Stimulated activated CD4-positive, alpha-beta T cell treated with anti-CD3 and anti-CD28 coated beads, Interleukin-2, amount 100 ng/mL, for 24 hours (primary cell): ENCODE measurements at places on chromosomes 7 and 10.
A peak's percentile ranks its signal among the peaks of the same experiment; 100 is the strongest.

DNA sequence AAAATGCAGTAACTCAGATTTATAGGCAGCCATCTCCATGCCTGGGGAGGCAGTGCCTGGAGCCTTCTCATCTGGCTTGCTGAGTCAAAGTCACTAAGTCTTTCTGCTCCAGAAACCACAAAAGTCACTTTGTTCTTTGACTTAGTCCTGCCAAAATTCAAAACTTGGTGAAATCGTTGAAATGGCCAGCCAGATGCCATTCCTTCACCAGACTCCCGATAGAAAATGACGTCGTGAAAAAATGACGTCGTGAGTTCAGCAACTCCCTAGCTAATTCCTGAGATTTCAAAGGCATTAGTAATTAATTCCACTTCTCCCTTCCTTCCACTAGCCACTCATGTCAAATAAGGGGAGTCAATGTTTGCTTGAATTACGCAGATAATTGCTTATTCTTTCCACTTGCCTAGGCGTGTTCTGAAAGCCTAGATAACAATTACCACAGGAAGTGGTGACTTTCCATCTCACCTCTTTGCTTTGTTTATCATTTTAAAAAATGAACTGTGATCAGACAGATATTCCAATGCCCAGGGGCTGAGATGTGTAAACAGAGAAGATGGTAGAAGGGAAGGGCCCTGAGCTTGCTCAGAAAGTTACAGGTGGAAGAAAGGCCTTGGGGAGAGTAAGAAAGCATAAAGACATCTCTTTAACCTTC lies 48.5 kb upstream of the OSBPL3 start:
- DNase-seq, result peak; percentile 25

- DNase-seq, result no peak
These were observed 33.5 kb downstream of the FIGNL1 start for GRCh38 chr7:50416527-50417182.

- no peak for DNase-seq
These were observed 3.5 kb downstream of the PTPRE start for GRCh38 chr10:127910464-127910770.

GRCh38 chr7:27110186-27111031 lies 7.9 kb upstream of the HOXA2 start:
- DNase-seq, result no peak

GRCh38 chr7:50560865-50561351 lies 4.3 kb downstream of the DDC start:
- no peak for DNase-seq

- DNase-seq, result no peak
These were observed 233.8 kb downstream of the C7orf25 start for GRCh38 chr7:42677751-42678699.

DNA sequence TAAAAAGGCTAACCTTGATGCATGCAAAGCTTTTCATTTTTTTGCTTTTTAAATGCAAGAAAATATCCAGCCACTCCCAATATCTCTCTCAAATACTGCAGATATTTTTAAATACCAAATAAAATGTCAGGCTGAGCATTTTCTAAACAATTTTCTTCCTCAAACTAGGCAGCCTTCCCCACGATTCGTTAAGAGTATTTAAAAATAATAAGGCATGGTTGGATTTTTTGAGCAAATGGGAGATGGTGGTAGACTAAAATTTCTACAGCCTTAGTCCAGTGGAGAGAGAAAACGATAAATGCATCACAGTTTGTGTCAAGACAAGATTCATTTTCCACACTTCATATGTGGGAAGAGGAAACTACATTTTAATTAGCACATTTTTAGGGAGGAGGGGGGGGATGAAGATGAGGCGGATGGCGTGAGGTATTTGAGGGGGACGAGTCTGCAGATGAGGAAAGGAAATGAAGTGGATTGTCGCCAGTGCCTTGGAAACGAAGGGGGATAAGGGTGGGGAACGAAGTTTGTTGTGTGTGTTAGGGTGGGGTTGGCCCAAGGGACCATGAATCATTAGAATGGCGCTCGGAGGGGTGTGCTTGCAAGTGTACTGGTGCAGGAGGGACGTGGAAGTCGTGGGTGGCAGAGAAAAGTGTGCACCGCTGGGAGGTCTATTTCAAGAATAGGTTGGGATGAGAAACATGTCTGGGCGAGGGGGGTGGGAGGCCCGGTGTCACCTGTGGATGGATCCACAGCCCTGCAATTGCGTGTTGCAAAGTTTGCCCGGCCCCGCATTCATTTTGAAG lies 1.2 kb upstream of the ADD3 start:
- no peak for DNase-seq

GRCh38 chr7:45216181-45216580 lies 58.6 kb downstream of the RAMP3 start:
- DNase-seq, result no peak

- DNase-seq, result no peak
These were observed 50.2 kb upstream of the PODXL start for GRCh38 chr7:131606346-131607290.

- no peak for DNase-seq
These were observed 351.7 kb upstream of the C7orf33 start for GRCh38 chr7:148238761-148239325.

- DNase-seq, result no peak
These were observed 340.9 kb upstream of the MEOX2 start for GRCh38 chr7:16027396-16027795.

DNA sequence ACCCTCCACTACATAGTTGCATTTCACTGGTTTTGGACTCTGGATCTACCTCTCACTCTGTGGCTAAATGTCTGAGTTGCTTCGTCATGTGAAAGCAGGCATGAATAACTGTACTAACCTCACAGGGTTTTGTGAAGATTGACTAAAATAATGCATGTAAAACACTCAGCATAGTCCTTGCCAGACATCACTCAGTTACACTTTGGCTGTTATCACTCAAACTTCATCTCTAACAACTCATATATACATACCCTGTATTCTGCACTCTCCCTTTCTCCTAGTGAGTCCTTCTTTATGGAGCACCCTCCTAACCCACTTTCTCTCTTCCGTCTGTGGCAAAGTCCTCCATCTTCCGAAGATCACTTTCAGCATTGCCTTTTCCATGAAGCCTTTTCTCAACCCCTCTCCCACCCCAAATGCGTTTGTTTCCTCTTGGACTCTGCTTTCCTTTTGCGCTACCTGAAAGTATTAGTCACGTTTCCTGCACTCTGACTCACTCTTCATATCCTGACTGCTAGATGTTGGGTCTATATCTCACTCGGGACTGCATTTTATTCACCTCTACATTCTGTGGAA lies 72.6 kb downstream of the OSBPL3 start:
- DNase-seq, result no peak

- DNase-seq, result no peak
These were observed 43.8 kb upstream of the SEC61G start for GRCh38 chr7:54802841-54803240.

GRCh38 chr7:106862317-106863089 lies 2.6 kb upstream of the PIK3CG start:
- DNase-seq, result no peak

- DNase-seq, result peak; percentile 19
These were observed 14.3 kb downstream of the IL2RA start for GRCh38 chr10:6047847-6048246.

GRCh38 chr10:3568983-3569382 lies 216.0 kb downstream of the KLF6 start:
- no peak for DNase-seq

- DNase-seq, result no peak
These were observed 41.5 kb upstream of the EBLN1 start for GRCh38 chr10:22259280-22259679.

DNA sequence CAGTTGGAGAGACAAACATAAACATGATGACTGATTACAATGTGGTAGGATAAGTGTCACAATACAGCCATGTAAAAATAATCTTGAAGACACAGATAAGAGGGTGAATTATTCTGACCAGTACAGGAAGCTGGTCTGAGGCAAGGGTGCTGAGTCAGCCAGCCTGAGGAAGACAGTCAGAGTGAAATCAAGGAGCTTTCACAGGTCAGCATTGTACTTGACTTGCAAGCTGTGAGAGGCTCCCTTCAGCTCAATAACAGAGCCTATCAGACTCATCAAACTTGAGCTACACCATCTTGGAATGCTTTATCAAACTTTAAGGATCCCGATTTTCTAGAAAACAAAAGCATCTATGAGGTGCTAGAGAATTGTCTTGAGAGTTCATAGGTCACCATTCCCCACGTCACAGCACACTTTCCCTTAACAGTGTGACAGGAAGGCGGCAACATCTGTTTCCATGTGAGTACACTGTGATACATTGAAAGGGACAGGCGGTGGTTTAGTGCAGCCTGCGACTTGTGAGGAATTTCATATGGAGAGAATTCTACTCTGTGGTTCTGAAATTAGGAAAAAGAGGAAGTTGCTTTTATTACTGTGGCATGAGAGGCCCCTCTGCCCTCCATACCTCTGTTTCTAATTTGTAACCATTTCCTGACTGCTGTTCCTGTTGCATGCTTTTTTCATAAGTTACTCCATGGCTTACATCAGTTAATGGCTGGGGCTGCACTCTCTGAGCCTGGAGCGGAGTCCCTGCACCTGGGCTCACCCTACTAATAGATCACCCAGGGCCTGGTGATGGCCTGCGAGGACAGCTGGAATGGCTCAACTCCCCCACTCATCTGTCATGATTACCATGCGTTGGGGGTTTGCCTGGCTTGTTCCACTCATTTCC lies 417.1 kb downstream of the SUGCT start:
- no peak for DNase-seq

DNA sequence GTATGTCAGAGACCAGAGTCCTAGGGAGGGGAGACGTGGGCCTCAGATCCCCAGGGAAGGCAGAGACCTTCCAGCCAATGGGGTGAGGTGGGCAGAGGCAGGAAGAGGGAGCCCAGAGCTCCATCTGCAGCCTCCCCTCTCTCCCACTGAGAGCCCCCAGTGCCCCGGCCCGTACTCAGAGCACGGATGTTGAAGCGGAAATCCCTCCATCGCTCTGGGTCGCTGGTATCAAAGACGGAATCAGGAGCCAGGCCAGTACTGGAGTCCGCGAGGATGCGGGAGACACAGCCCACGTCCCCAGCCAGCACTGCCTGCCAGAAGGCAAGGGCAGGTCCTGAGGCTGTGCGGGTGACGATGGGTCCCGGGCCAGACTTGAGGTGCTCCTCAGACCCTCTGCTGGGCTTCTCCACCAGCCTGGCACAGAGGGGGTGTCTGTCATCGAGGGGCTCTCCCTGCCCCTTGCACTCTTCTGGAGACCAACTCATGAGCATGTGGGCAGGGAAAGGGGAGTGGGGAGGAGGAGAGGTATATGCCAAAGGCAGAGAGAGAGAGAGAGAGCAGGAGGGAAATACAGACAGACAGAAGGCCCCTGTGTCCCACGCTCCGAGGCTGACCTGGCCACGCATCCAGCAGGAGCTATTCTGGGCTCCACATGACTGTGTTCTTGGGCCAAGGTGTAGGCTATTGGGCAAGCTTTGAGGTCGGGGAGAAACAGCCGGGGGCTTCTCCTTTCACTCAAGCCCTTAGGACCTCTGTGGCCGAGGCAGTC lies at the start of gene ASB10:
Gene ASB10, minus strand, starts transcription at position 611 of the 769 bp plus-strand sequence. Its CDS starts 120 bp downstream, at position 491.
- no peak for DNase-seq

DNA sequence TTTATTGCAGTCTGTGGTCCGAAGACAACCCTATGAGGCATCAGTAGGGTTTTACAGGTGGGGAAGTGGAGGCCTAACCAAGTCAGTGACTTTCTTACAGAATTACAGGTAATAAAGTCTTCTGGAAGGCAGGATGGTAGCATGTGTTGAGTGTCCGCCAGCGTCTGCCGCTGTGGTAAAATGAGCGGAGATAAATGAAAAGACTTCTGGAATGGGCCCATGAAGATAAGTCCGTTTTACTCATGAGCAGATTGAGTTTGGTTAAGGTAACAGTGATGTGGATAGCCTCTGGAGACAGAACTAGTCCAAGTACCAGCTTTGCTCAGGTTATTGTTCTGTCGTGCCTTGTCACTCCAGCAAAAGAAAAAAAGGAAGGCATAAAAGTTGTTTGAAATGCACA lies 966 bp downstream of the FBH1 start:
- DNase-seq, result no peak

- DNase-seq, result no peak
These were observed 27.9 kb upstream of the MGAM2 start for GRCh38 chr7:142083605-142084004.

GRCh38 chr10:110872145-110872983 lies 636 bp downstream of the PDCD4 start:
- peak; percentile 79 for DNase-seq

DNA sequence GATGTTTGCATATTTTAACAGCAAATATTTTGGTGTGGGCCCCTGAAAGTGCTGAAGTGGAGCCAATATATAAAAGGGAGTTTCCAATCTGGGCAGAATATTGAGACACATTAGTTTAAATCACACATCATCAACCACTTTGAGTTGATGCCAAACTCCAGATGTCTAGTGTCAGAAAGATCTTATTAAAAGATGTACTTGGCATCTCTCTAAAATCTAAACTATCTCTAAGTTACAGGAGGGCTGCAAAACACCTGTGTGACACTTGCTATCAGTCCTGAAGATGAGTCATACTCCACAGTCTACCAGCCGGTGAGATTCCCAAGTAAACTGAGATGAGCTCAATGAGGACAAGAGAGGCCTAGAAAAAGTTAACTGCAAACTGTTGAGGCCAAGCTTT lies 11.4 kb downstream of the JAZF1 start:
- no peak for DNase-seq

- DNase-seq, result no peak
These were observed 114.4 kb downstream of the DOCK4 start for GRCh38 chr7:112091768-112092167.

- DNase-seq, result no peak
These were observed 729.4 kb upstream of the C7orf33 start for GRCh38 chr7:147861058-147861716.

- DNase-seq, result no peak
These were observed 252.0 kb downstream of the SKIDA1 start for GRCh38 chr10:21273400-21273968.

GRCh38 chr7:43589728-43590127 lies 6.8 kb downstream of the STK17A start:
- no peak for DNase-seq

DNA sequence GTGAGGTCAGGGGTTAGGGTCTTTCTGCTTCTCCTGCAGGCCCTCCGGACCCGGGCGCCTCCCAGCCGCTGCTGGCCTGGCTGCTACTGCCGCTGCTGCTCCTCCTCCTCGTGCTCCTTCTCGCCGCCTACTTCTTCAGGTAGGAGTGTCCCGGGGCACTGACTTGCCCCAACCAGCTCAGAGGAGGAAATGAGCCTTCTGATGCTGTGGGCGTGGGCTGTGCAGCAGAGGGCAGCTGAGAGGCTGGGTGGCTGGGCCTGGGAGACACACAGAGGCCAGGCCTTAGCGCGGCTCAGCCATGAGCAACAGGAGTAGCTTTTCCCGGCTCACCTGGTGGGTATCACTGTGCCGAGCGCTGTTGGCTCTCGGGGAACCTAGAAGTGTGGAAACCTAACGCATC lies 78.9 kb downstream of the MKI67 start:
- DNase-seq, result peak; percentile 81

DNA sequence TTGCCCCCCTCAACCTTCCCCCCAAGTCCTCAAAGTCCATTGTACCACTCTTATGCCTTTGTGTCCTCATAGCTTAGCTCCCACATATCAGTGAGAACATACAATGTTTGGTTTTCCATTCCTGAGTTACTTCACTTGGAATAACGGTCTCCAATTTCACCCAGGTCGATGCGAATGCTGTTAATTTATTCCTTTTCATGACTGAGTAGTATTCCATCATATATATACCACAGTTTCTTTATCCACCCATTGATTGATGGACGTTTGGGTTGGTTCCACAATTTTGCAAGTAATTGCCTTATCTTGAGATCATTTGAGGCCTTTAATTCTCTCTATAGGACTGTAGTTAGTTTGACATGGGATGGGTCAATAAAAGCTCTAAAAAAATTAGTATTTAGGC lies 124.7 kb downstream of the ARL4A start:
- DNase-seq, result no peak

- DNase-seq, result no peak
These were observed 460.4 kb downstream of the PTPRN2 start for GRCh38 chr7:158127241-158127640.
